NCI-H446 treated with DMSO at 0.1 percent for 48 hours (cell line): ENCODE measurements at places on chromosomes 4 and X.

GRCh38 chrX:17375637-17376430, 834 bp downstream of the NHS start:
- no peak for DNase-seq

- DNase-seq = no peak
Measured at GRCh38 chr4:54054501-54054900, 9.9 kb downstream of the CHIC2 start.

- no peak for DNase-seq
Measured at GRCh38 chr4:48623182-48623780, 133.2 kb downstream of the ZAR1 start.

DNA sequence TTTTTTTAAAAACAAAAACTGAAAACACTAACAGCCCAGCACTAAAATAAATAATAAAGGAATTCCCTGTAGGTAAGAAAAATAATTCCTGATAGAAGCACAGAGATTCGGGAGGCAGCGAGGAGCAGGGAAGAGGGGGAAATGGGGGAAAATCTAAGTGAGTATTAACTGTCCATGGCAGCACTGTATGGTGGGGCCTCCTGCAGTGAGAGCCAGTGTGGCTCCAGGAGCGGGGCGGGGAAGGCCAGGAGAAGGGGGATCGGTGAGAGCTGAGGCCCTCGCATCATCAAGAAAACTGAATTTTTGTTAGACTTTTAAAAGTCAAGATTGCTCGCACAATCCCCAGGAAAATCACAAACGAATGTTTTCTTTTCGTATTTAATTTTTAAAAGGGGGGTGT, 14.1 kb downstream of the RNF212 start:
- DNase-seq = no peak

DNA sequence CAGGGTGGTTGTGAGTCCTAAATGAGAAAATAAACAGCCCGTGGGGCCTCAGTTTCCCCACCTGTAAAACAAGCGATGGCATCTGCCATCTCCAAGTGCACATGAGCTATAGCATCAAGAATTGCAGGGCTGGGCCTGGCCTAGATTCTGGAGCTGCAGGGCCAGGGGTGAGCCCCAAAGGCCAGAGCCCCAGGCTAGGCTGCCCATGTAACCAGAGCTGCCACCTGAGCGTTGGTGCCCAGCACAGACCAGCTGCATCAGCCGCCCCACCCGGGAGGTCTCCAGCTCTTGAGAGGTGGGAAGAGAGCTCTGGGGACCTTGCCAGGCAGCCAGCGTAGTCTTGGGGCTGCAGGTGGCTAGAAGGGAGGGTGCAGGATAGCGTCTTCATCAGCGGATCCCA, 27.0 kb upstream of the GPR78 start:
- DNase-seq = no peak

- DNase-seq = no peak
Measured at GRCh38 chrX:103170216-103170615, 44.7 kb upstream of the BEX4 start.

DNA sequence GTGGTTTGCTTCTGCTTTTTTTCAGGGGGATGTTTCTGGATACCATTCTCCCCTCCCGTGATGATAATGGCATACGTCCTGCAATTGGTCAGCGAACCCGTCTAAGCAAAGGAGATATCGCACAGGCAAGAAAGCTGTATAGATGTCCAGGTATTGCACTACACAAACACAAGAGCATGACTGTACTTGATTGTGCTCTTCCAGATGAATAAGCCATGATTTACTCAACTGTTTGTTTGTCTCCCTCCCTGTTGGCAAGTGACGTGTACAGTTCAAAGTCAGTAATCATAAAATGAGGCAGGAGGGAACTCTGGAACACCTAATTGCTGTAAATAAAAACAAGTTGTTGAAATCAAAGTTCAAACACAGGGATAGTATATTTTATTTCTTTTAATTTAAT, 141.4 kb downstream of the TLL1 start:
- no peak for DNase-seq

DNA sequence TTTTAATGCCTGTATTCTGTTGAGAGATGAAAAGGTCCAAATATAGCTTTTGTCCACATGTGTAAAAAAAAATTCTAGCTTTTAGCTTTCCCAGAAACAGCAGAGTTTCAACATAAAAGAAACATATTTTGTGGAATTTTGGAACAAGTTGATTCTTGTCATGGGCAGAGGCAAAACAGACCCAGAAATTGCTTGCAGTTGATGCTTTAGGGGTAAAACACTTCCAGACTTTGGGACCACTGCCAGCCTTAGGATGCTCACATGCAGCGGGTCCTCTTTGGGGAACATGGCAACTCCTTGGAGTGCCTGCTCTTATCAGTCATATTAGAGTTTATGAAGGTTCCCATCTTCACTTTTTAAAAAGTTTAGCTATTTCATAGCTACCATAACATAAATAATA, 30.4 kb downstream of the DCLK2 start:
- DNase-seq = peak; percentile 55

DNA sequence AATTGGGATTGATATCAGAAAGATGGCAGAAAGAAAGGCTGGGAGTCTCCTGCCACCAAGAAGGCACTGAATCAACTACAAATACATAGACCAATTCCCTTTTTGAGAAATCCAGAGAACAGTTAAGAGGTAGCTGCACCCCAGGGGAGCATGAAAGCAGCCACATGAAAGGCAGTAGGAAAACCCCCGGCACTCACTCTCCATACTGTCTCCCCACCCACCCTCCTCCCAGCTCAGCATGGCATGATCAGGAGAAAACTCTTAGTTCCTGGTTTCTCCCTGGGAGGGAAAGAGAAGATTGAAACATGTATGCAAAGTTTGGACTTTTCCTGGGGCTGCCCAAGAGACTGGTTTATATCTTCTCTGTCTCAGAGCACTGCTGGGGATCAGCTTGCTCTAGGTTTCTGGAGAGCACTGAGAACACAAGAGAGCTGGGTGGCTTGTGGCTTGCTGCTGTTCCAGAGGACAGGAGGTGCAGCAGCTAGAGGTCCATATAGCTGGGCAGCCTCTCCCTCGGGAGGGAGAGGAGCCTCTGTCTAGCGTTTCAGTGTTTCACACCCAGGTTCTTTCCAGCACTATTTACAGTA, 305.7 kb downstream of the PDGFC start:
- no peak for DNase-seq

- no peak for DNase-seq
Measured at GRCh38 chrX:64097891-64098290, 107.6 kb downstream of the AMER1 start.

DNA sequence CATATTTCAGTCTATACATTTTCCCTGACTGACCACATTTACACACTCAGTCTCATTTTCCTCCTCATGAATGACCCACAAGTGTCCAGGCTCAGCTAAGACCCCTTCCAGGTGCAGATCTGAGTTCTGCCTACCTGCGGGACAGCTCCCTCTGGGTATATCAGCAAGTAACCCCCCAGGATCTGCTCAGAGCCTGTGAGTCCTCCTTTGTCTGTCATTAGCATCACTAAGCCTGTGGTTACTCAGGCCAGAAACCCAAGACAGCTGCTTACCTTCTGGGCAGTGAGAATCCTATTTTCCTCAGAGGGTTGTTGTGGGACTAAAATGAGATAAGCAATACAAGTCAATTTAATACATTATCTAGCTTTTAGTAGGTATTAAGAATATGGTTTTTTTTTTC, 487.6 kb upstream of the BOD1L1 start:
- DNase-seq = no peak

DNA sequence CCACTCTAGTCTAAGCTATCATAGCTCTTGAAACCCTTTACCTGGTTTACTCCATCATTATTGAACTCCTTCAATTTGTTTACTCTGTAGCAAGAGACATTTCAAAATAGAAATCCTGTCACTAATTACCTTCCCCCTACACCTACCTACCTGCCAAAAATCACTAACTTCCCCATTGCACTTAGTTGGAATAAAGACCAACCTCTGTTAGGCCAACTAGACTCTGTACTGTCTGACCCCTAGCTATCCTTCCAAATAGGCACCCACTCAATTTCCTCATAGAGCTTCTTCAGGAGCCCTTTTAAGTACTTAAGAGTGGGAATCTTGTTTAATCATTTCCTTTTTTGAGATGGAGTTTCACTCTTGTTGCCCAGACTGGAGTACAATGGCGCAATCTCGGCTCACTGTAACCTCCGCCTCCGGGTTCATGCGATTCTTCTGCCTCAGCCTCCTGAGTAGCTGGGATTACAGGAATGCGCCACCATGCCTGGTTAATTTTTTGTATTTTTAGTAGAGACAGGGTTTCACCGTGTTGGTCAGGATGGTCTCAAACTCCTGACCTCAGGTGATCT, 8.9 kb upstream of the CDKL2 start:
- DNase-seq = no peak
